NCI-H2171 (cell line): ENCODE measurements at places on chromosomes 11 and 22.

DNA sequence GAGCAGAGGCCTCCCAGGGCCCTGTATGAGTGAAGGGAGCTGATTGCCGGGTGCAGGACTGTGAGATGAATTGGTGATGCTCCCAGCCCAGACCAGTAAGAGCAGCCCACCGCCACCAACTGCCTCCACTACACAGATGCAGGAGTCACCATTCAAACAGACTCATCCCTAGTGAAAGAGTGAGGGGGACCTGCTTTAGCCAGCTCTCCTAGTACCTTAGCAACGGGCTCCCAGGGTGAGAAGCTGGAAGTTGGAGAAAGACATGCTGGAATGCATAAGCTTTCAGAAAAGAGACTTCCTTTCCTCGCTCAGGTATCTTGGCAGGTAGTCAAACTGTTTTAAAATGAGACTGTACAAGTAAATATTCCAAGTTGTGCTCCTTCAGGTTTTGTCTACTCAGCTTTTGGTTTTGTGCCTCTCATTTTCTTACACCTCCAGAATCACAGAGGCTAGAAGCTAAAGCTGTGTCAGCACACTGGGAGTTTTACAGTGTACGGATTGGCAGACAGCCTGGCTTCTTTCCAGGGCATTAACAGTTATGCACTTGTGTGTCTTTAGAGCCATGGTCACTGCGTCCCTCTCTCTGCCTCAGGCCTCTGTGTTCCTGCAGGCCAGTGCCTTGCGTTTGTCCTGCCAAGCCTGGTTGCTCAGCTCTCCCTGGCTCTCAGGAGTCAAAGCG lies 146.2 kb downstream of the ATXN10 start:
- DNase-seq, result no peak

DNA sequence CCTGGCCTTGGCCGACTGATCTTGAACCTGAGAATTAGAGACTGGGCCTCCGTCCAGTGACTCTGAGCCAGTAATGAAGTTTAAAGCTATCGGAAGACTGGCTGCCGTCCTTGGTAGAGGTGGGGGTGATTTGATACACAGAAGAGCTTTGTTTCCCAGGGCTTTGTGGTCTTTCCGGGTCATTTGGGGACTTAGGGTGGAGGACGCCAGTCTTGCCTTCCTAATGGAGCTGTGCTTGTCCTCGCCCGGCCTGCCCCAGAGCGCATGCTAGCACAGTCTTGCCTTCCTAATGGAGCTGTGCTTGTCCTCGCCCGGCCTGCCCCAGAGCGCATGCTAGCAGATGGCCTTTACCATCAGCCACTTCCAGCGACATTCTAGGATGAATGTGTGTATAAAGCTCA lies 65.8 kb downstream of the ST3GAL4 start:
- no peak for DNase-seq

DNA sequence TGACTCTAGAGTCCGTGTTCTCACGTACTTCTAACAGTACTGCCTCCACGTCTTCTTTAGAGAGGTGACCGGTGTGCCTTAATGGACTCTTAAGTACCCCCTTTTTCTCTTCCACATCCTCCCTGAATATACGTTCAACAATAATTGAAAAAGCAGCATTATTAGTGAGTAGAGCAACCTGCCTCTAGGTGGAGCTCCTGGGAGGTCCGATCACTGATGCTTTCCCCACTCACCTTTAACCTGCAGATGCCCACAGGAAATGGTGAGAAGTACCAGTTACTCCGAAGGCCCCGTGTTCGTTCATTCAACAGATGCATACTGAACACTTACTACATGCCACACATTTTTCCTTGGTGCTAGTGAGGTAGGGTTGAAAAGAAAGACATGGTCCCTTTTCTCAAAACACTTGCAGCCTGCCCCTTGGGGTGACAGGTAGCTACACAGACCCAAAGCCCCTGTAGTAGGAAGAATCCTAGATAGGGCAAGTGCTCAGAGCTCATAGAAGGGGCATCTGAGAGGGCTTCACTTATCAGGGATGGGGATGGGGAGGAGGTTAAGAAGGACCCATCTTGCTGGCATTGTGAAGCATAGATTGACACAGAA lies 72.7 kb downstream of the FEZ1 start:
- no peak for DNase-seq

DNA sequence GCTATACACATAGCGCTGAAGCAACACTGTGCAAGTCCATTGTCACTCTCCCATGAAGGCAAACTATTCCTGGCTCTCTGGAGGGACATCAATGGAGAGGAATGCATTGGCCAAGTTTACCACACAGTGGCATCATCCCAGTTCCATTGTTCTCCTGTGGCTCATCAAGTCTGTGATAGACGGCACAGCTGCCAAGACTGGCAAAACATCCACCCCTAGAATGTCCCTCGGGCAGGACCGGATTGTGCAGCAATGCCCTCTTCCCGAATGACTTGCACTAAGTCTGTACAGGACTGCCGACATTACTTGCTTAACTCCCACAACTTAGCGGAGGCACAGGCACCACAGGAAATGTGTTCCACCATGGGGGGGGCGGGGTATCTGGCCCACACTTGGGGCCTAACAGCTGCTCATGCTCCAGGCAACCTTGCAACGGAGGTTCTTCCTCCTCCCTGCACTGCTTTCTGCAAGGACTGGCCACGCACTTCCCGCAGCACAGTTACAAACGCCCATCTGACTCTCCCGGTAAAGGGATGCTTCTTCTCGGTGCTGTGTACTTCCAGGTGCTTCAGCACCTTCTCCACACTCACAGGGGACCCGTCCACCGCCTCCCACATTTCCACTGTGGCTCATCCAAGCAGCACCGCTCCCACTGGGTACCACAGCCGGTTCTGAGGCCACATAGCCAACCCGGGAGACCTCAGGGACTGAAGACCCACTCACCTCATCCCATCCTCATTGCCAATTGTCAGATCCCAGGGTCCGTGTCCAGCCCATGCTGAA lies 1309.6 kb upstream of the RAG2 start:
- no peak for DNase-seq

DNA sequence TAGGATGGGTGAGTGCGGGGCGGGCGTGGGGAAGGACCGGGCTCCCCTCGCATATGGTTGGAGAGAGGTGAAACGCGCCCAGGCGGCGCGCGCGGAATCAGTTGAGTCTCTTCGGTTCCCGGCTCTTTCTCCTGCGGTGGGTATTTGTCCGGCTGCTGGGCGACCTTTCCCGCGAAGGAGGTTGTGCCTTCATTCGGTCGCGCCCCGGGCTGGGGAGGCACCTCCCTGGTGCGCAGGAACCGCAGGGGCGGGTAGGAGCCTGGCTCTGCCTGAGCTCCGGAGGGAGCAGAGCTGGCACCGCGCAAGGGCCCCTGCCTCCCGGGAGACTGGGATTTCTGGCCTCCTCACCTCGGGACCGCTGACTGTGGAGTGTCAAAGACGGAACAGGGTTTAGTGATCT lies 27.5 kb downstream of the SAA4 start:
- DNase-seq, result no peak

- no peak for DNase-seq
Measured at GRCh38 chr22:37520776-37521191, 1.6 kb upstream of the CARD10 start.

GRCh38 chr11:33033493-33033892 lies 5.9 kb upstream of the TCP11L1 start:
- no peak for DNase-seq

DNA sequence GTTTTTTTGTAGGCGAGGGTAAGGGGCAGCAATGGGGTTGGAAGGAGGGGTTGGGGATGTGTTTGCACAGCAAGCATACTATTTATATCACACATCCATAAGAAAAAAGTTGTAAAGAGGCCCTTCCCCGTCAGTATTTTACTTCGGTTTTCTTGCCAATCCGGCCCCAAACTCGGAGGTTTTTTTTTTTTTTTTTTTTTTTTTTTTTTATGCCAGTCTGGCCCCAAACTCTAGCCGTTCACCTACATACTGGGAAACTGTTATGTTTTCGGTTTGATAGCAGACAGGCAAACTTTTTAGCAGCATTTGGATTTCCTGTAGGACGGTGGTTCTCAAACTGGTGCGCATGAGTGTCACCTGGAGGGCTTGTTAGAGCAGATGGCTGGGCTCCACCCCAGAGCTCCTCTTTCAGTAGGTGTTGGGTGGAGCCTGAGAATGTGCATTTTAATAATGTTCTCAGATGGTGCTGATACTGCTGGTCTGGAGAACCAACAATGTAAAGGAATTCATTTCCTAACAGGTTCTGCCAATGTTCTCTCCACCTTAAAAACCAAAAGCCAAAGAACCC lies 76.5 kb upstream of the ZBED5 start:
- DNase-seq, result no peak

- no peak for DNase-seq
Measured at GRCh38 chr22:27107386-27107785, 450.0 kb downstream of the MIAT start.

GRCh38 chr22:26489447-26490036 lies 5.9 kb downstream of the SRRD start:
- DNase-seq, result no peak

DNA sequence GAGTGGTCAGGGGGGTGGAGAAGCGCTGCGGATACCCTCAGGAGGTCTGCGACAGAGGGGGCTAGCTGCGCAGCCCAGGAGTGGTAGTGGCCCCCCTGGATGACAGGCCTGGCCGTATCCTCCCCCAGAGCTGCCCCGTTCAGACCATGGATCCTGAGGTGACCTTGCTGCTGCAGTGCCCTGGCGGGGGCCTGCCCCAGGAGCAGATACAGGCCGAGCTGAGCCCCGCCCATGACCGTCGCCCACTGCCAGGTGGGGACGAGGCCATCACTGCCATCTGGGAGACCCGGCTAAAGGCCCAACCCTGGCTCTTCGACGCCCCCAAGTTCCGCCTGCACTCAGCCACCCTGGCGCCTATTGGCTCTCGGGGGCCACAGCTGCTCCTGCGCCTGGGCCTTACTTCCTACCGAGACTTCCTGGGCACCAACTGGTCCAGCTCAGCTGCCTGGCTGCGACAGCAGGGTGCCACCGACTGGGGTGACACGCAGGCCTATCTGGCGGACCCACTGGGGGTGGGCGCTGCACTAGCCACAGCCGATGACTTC lies 505 bp downstream of the NUDT22 start:
- DNase-seq, result no peak

GRCh38 chr11:73866586-73866996 lies 10.1 kb downstream of the COA4 start:
- DNase-seq, result no peak

- no peak for DNase-seq
Measured at GRCh38 chr22:29700900-29701154, 19.0 kb upstream of the CABP7 start.

DNA sequence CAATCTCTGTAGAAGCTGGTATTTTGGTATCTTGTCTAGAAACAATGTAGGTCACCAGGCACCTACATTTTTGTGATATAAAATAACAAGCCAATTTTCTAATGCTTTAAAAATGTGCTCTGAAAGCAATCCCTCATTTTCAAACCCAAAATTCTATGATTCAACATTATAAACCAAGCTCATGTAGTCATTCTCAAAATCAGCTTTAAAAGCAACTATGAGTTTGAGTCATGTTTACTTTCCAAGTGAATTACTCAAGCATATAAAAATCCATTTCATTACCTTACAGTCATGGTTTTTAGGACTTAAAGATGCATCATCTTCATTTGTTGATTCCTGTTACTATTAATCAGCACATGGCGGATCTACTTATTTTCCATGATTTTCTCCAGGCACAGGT lies 216.4 kb downstream of the GRM5 start:
- DNase-seq, result no peak

DNA sequence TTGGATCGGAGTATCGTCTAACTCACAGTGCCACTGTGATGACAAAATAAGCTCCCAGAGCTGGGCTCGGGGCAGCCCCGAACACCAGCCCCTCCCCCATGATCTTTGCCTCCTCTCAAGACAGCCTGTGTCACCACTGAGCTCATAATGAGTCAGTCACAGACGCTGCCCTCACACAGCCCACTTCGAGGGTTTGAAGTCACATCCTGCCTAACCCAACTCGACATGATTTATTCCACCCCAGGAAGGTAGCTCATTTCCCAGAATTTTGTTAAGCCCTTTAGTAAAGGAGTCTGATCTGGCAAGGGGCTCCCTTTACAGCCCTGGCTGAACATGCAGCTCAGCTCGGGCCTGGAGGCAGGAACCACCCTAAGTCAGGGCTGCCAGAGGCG lies 22.8 kb downstream of the MYH9 start:
- no peak for DNase-seq
